ENCODE measurements at places on chromosomes 11 and 22.

- no peak for DNase-seq
Measured at GRCh38 chr11:40274017-40274416, 1185.4 kb downstream of the LRRC4C start.

DNA sequence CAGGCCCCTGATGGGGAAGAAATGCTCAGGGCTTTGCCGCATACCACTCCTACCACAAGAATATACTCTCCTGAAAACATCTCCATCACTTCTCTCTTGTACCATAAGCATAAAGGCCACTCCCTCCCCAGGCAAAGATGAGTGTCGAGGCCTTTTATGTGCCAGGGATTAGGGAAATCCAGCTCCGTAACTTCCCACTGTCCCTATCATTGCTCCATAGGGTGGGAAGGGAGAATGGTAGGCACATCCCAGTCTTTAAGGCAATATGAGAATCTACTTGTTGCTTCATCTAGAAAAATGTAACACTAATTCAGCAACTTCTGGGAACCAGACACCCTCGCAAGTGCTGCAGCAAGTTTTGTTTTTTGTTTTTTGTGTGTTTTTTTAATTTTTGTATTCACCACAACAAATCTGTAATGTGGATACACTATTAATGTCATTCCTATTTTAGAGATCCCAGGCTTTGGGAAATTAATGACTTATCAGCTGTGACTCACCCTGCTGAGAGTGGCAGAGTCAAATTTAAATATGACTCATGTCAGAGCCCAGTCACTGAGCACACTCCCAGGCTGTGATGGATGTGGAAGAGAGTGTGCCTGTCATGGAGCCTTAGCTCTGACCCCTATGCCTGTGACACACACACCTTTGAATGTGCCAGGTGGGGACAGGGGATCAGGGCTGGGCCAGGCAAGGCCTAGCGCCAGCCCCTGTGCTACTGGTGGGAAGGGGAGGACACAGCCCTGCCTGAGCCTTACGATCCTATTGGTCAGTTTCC, 23.4 kb downstream of the PANX1 start:
- DNase-seq, result no peak

DNA sequence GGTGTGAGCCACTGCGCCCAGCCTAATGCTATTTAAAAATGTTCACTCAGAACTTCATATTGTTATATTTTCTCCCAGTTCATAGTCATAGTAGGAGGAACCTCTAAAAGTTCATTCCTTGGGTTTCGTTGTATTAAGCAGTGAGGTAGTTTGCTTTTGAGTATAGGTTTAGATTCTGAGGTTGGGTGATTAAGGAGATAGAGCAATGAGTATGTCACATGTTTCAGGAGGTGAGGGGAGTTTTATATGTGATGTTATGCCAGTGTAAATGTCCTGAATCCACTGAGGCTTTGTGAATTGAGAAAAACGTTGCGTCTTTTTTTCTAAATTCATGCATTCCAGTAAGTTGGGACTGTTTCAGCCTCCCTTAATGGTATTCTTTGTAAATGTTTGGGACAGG, 4.2 kb downstream of the UBE2L3 start:
- DNase-seq, result no peak

DNA sequence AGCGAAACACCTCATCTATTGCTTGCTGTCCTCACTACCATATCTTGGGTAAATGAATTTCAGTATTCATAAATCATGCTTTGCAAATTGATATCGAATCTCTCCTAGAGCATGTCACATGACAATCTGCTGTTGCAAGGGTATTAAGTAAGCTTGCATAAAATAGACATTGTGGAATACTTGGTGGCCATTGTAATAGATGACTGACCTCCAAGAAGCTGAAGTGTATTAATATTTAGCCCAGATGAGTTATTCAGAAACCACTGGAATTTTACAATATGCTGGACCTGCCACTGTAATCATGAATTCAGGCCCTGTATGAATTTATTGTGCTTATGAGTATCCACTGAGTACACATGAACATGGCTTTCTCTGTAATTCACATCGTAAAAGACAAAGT, 289.7 kb upstream of the ARHGAP42 start:
- DNase-seq, result no peak

DNA sequence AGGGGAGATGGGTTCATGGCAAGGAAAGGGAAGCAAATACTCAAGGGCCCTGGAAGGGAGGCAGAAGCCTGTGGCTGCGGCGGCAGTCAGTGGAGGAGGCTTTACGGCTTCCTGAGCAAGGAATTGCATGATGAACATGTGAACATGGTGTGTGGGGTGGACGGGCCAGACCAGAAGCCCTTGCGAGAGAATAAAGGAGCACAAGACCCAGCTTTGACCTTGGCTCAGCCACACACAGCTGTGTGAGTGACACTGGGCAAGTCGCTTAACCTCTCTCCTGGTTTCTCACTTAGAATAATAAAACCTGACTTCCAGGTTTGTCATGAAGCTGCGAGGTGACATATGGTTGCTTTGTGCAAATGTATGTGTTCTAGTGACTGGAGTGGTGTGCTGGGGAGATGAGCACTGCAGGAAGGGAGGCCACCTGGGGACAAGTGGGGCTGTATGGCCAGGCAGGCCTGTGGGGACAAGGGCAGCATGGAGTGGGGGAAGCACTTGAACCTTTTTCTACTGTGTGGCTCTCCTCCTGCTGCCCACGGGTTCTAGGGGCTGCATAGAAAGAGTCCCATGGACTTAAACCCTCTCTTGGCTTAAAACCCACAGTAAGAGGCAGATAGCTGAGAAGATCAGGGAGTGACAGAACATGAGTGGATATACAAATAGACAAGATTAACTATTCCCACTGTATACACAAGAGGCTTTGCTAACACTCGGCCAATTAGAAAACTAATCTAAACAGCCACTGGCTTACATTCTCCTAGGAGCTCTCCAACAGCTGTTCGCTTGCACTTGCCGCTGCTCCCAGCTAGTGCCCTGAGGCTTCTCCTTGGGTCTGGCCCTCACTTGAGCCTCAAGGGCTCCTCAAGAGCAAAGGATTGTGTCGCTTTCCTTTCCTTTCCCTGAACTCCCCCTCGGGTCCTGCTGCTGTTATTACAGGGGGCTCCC, 67.3 kb upstream of the CDON start:
- no peak for DNase-seq

DNA sequence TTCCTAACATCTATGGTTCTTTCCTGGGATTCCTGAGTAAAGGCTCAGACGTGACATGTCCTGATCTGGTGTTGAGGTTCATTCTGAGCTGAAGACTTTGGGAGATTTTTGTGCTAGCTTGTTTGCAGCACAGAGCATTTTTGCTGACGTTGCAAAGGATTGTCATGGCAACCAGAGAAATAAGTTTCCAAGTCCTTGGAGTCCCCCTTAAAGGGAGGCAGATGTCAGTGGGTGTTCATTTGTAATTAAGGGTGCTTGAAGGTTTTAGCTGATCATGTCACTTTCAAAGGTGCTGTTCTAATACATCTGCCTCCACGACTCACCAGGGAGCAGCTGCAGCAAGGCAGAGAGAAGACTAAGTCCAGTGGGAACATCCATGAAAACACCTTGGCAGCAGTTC, 5.4 kb upstream of the SYN3 start:
- no peak for DNase-seq

GRCh38 chr11:65816696-65817095, 17.1 kb upstream of the SNX32 start:
- DNase-seq, result no peak

DNA sequence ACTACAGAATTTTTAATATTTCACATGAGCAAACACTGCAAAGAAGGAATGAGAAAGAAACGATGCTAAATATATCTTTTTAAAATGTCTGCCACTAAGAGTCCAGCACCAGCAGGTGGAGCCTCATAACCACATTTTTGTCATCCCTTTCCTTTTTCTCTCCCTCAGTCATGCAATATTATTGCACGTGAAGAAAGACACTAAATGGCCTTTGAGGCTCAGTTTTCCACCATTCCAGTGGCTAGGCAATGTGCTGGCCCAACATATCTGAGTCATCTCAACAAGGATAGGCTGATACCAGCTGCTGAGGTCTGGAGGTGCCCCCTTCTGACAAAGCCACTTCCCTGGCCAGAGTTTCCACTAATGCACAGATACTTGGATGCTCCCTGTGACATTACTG, 1.8 kb downstream of the ALKBH8 start:
- DNase-seq, result peak; percentile 76

GRCh38 chr22:35316751-35317150, 17.1 kb downstream of the TOM1 start:
- no peak for DNase-seq

GRCh38 chr11:69646493-69647389, 5.8 kb downstream of the CCND1 start:
- no peak for DNase-seq

GRCh38 chr22:48739348-48740085, 1088.2 kb downstream of the BRD1 start:
- no peak for DNase-seq

DNA sequence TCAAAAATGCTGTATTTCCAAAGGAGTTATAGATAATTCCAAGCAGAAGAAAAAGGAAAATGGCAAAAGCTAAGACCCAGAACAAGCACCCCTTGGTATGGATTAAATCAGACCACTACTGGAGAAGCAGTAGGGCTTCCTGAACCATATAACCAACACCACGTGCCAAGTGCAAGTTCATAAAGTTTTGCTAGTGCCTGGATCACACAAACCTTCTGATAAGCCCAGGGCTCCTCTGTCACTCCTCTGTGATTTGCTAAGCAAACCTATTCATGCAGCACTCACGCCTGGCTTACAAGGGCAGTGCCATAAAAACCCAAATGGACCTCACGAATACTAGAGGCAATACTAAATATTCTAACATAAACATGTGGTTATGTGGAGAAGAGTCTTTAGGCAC, 13.3 kb downstream of the LARGE1 start:
- DNase-seq, result no peak

DNA sequence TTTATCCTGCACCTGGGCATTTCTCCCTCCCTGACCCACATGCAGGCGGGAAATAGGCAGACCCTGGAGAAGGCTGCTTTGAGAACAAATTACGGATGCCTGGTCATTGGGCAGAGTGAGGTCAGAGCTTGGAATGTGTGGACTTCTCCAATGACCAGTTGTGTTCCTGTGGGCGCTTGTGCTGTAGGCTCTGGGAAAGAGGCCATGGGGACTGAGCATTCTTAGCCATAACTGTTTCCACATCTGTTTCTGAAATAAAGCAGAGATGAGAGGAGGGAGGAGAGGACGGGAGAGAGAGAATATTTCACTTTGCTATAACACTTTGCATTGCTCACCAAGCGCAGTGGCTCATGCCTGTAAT, 11.2 kb upstream of the TMEM184B start:
- no peak for DNase-seq

- no peak for DNase-seq
Measured at GRCh38 chr22:29992341-29993275, 87.7 kb upstream of the HORMAD2 start.

All from NCI-H526 treated with DMSO at 0.1 percent for 48 hours (cell line).